ENCODE measurements at places on chromosomes 16 and 17.

- DNase-seq = no peak
These were observed 17.3 kb downstream of the MPHOSPH6 start for GRCh38 chr16:82152641-82153112.

DNA sequence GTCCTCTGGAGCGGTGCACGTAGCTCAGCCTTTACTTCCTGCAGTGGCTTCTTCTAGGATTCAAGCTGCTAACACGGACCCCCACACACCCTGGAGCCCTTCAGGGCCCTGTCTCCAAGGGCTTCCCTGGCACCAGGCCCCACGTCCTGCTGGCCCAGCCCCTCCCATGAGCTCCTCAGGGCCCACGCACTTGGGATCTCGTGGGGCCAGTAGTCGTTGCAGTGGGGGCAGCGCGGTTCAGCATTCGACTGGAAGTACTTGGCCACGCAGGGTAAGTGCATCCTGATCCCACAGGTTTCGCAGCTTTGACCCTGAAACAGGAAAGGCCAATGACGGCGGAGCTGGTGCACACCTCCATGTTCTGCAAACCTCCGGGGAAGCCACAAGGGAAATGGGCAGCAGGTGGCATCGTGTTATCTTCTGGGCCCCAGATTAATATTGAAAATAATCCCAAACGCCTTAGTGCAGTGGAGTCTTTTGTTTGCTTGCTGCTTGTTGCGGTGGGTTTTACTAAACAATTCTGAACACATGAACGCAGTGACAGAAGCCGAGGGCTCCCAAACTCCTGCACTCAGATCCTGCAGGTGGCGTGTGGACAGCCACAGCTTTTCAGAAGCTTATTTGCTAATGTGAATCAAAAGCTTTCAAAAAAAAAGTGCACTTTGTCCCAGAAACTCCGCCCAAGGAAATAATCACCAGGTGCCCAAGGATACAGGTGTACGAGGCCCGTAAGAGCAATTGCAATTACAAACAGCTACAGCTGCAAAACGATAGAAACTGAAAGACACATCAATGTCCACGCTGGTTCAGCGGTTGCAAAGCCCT, 22.4 kb downstream of the KDM8 start:
- no peak for DNase-seq

- DNase-seq = no peak
These were observed 134.4 kb downstream of the COPRS start for GRCh38 chr17:31724619-31725018.

GRCh38 chr17:11285946-11286345, 44.9 kb downstream of the SHISA6 start:
- no peak for DNase-seq

GRCh38 chr16:64866021-64866420, 255.8 kb downstream of the CDH11 start:
- no peak for DNase-seq

DNA sequence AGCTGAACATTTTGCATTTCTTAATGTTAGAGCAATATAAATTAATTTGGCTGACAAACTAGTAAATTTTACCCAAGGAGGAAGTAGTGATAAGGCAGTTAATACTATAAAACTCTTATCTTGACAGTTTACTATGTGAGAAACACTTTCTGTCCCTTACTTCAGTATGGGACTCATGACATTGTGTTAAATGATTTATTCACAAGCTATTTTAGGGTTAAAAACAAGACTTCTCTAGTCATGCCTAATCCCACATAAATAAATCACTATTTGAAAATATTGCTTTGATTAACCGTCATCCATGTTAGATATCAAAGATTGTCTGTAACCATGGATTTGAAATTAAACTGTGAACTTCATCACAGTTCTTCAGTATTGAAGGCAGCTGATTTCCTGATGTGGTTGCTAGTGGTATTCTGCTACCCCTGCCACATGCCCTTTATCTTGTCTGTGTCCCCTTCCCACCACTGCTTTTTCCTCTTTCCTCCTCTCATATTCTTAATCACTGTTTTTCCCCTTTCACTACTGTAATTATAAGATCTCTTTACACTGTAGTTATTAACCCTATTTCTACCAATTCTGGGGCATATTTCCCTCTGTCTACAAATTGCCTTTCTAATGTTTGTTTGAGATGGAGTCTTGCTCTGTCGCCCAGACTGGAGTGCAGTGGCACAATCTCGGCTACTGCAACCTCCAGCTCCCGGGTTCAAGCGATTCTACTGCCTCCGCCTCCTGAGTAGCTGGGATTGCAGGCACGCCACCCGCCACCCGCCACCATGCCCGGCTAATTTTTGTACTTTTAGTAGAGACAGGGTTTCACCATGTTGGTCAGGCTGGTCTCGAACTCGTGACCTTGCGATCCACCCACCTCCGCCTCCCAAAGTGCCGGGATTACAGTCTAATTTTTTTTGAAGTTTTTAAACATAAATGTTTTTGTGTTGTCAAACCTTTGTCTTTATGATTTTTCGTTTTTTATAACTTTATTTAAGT, 95.6 kb downstream of the STXBP4 start:
- no peak for DNase-seq

- no peak for DNase-seq
These were observed 9.3 kb downstream of the CLCN7 start for GRCh38 chr16:1465567-1465915.

DNA sequence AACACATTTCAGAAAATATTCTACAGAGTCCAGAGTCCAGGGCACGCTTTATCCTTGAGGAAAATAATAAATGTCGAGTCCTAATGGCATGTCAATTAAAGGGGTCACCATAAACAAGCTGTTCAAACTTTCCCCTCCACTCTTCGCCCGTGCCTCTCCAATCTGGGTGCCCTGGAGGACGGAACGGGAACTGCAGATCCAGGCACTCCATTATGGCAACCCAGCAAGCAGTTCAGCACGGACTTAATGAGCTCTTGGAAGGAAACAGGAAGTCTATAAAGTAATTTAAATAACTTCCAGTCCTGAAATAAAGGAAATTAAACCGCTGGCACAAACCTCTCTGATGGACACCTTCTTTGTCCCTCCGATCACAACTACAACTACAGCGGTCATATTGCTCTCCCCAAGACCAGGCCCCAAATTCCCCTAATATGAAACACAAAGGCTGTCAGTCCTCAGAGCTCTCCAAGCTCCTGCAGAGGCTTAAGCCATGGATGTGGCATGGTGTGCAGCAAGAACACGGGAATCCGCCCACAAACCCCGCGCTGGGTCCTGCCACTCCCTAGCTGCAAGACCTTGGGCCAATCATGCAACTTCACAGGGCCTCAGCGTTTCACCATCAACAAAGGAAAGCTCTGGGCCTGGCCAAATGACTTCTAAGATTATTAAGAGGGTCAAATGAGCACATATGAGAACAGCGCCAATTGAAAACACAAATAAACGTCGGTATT, 52.6 kb downstream of the ZFHX3 start:
- DNase-seq = no peak

DNA sequence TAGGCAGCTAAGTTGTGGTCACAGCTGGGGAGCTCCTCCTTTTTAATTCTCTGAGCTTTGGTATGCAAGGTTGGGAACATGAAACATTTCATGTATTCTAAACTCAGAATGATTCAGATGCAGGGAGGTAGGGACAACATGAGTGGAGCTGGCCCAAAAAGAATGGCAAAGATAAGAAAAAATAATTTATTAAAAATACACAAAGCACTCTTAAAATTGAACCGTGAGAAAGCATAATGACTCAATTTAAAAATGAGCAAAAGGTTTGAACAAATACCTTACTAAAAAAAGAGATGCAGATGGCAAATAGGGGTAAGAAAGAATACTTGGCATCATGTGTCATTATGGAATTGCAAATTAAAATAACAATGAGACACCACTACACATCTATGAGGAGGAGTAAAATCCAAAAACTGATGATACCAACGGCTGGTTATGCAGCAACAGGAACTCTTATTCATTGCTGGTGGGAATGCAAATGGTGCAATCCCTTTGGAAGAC, 175.6 kb upstream of the IRX3 start:
- no peak for DNase-seq

DNA sequence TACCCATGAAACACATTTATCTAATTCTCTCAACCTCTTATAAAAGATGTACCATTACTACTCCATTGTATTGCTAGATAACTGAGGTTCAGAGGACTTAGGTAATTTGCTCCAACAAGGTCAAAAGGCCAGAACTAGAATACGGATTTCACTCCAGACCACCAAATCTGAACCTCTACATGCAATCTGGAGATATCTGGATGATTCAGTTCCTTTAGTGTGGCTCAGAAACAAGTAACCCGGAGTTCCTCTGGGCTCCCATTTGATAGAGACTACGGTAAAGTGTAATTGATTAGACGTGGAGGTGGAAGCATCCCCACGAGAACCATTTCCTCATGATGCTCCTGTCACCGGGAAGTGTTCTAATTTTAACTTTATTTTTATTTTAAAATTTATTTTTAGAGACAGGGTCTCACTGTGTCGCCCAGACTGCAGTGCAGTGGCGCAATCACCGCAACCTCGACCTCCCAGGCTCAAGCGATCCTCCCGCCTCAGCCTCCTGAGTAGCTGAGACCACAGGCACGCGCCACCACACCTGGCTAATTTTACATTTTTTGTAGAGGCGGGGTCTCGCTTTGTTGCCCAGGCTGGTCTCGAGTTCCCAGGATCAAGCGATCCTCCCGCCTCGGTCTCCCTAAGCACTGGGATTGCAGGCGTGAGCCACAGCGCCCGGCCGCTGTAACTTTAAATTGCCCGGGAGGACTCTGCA, 608 bp upstream of the COX10 start:
- no peak for DNase-seq

DNA sequence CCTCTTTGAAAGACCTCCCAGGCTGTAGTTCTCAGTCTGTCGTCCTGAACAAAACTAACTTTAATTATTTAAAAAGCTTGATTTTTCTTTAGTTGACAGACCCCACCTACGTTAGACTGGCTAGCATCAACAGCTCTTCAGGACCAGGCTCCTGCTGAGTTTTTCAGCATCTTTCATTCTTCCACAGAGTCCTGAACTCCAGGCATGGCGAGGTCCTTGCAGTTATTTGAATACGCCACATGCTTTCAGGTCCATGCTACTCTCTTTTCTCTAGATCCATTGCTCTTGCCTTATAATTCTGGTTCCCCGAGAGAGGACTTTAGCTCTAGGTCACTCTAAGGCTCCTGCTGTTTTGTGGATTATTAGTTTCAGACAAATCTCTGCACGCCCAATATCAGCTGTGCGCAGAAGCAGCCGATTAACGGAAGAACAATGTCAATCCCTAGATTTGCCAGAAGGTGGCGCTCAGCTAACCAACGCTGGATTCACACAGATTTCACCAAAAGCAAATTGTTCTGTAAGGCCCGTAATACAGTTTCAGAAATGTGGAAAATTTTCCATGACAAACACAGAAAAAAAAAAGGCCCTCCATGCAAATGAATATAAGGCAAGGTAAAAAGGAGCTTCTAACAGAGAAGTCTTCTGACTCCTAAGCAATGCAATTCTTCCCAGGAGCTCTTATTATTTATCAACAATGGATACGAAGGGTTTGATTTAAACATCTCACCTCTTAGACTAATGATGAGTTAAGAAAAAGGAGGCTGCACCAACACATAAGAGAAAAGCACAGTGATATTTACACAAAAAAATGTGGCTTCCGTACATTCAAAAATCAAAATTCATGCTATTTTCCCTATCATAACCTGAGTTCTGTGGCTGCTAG, 33.5 kb upstream of the BCO1 start:
- peak; percentile 50 for DNase-seq

GRCh38 chr17:50445730-50446325, 19.8 kb downstream of the ACSF2 start:
- DNase-seq = no peak

- no peak for DNase-seq
These were observed at the start of gene EFNB3 for GRCh38 chr17:7704601-7705268. Gene EFNB3 (plus strand): TSS chr17:7705202. CDS start chr17:7705599, 397 bp downstream.

DNA sequence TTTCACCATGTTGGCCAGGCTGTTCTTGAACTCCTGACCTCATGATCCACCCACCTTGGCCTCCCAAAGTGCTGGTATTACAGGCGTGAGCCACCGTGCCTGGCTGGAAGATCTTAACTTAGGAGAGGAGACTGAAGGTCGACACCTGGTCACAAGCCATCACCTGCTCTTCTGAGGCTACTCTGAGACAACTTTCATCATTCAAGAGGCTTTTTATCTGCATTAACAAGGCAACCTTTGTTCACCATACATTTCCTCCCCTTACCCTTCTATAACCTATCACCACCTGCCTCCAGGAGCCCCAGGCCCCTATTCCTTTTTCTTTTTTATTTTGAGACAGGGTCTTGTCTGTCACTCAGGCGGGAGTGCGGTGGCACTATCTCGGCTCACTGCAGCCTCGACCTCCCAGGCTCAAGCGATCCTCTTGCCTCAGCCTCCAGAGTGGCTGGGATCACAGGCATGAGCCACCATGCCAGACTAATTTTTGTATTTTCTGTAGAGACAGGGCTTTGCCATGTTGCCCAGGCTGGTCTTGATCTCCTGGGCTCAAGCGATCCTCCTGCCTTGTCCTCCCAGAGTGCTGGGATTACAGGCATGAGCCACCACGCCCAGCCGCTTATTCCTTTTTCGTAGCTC, 6.2 kb downstream of the LITAF start:
- no peak for DNase-seq

DNA sequence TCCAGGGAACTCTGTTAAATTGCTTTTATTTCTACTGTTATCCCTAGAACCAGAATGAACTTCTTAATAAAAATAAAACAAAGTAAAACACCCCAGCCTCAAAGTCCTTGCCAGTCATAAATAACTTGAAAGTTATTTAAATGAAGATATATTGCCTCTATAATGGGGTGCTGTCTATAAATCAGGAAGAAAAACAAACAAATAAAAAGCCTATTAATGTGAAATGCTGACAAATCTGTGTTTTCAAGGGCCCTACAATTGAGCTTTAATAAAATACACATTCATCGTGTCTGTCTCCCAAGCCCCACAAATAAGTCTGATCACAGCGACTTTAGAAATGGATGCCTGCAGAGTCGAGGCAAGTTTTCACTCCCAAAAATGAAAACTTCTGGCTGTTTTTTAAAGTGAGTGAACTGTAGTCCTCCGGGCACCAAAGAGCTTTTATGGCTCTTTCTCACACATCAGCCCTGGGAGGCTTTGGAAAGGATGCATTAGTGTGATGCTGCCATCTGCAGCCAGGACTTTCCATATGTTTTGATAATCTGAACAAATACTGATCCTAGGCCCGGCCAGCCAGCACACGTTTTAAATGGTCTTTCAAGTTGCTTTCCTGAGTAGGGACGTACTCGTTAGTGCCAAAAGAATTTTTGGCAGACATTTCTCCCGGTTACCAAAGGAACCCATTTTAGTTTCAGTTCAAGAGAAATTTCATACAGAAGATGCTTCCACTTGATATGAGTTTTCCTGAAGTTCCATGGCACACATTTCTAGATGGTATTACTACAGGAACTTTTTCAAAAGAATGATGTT, 16.3 kb downstream of the NACA2 start:
- peak; percentile 4 for DNase-seq

Data from activated CD4-positive, alpha-beta T cell treated with anti-CD3 and anti-CD28 coated beads, Interleukin-10, Interleukin-2, amounts not matched to agents 100 ng/mL and 50 ng/mL, durations not matched to agents 16 hours and 8 hours (primary cell).